ENCODE measurements at places on chromosomes 12 and 14.

DNA sequence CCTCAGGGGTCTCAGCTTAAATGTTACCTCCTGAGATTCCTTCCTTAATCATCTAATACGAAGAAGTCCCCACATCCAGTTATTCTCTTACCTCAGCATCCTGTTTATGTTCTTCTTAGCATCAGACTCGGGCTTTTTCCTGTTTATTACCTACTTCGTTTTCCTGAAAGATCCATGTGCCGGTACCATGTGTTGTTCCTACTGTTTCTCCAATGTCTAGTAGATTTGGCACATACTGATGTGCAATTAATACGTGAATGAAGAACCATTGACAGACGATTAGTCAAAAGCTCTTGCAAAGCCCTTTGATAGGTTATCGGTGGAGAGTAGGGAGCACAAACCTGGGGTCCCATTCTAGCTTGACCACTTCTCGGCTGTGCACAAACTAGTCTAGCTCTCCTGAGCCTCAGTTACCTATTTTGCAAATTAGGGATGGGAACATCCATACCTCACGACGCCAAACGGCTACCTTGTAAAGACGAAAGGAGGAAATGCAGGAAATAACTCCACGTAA is 735 bp upstream of the MAPKAPK5 start:
- DNase-seq: no peak

DNA sequence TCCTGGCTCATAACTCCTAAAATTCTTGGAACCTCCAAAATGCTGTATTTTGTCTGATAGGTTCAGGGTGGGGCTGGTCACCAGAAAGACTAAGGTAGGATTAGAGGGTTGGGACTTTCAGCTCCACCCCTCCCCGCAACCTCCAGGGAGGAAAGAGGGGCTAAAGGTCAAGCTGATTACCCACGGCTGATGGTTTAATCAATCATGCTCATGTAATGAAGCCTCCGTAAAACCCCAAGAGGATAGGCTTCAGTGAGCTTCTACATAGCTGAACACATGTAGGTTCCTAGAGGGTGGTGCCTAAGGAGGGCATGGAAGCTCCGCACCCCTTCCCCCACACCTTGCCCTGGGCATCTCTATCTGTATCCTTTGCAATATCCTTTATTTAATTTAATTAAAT is 60.0 kb downstream of the DGLUCY start:
- DNase-seq: no peak

- no peak for DNase-seq
These were observed 10.4 kb downstream of the ACACB start for GRCh38 chr12:109126784-109127183.

DNA sequence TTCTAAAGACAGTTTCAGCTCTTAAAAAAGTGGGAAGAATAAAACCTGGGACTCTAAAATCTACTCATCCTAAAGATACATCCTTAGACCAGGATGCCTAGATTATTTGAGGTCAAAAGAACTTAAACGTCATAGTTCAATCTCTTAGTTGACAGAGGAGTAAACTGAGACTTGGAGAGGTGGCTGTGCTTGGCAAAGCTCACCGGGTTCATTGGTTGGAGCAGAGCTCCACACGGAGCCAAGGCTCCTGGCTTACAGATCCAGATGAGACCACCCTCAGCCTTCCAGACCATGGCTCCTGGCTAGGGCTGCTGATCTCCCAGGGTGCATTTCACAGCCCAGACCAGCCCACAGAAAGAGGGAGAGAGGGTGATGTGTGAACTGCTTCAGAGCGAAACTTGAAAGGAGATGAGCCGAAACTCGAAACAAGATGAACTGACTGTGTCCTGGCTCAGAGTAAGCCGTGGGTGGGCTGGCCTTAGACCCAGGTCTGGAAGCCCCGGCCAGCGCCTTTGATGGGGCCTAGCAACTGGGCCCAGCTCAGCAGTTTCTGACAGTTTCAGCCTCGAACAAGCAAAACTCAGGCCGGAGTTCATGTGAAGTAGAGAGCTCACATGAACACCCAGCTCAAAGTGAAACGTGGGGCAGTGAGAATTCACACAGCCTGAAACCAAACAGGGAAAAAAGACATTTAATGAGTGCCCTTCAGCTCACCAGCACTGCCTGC is 1044.8 kb downstream of the BCL11B start:
- peak; percentile 29 for DNase-seq

DNA sequence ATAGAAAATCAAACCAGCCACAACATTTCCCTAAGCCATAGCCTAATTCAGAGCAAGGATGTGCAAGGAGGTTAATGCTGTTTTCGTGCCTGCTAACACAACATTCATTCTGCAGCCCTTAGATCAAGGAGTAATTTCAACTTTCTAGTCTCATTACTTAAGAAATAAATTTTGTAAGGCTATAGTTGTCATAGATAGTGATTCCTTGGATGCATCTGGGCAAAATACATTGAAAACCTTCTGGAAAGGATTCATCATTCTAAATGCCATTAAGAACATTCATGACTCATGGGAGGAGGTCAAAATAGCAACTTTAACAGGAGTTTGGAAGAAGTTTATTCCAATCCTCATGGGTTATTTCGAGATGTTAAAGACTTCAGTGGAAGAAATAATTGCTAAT is 283.2 kb downstream of the RPAP3 start:
- no peak for DNase-seq

- DNase-seq: no peak
These were observed 143.1 kb upstream of the HMGA2 start for GRCh38 chr12:65681226-65681625.

- DNase-seq: no peak
These were observed 9.6 kb downstream of the PFKM start for GRCh38 chr12:48128800-48129199.

DNA sequence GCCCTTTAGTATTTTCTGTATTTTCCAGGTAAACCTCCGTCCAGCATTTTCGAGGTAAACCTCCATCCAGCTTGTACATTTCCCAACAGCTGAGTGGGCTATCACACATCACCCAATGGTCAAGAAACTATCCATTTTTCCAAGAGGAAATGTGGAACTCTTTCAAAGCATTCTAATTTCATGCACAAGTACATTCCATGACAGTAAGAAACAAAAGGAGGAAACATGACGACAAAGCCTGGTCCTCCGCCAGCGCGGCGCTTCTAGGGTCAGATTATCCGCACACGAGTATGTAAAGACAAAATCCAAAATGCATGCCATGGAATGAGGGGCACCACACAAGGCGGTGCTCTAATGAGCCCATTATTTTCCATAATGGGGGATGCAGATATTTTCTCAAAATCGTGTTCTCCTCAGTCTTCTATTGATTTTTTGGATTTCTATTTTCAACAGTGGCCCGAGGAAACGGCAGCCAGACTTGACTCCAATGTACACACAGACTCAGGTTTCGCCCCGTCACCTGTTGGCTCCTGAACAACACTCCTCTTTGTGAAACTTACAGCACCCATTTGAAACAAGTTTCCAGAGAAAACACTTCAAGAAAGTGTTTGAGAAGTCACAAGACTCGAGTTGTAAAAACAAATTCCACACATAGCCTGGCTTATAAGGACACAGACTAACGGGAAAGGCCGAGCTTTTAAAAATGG is 107.4 kb downstream of the PRICKLE1 start:
- no peak for DNase-seq

- no peak for DNase-seq
These were observed 31.1 kb upstream of the MON2 start for GRCh38 chr12:62435303-62436163.

DNA sequence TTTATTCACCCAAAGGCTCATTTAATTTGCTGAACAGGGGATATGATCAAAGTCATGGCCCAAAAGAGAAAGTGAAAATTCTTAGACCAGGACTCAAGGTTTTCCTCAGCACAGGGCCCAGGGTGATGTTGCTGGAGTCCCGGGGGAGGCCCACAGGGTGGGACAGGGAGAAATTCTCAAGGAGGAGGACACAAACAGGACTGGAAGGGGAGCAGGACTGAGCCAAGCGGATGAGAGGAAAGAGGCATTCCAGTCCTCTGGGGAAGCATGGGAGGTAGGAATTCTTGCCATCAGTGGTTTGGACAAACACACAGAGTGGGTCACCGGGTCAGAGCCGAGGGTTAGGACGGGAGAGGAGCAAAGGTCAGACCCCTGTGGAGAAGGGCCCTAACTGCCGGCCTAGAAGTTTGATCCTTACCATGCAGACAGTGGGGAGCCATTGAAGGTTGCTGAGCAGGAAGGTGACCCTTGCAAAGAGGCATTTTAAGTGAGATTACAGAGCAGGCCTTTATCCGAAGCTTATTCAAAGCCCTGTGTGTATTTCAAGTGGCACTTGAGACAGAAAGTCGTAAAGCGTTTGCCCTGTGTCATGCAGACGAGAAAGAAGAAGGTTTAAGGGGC is 68.4 kb upstream of the PTGR2 start:
- no peak for DNase-seq

DNA sequence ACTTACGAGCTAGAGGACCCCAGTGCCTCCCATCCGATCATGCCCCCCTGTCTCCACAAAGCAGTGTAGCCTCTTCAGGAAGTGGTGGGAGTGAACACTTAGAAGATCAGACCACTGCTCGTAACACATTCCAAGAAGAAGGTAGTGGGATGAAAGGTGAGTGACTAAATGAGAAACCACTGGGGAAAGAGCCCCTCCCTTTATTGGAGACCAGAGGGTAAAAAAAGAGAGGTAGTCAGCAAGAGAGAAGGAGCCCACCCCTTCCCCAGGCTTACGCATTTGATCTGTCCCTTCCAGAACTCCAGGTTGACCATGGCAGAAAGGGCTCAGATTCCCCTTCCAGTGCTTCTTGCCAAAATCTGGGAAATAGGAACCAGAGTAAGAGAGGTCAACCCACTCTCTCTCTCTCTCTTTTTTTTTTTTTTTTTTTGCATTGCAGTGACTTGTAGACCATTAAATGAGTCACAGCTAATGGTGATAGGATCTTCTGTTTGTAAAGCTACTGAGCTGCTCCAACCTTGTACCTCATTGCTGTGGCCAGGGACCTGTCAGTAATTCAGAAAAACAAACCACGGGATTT is 165.4 kb downstream of the GCH1 start:
- DNase-seq: no peak

DNA sequence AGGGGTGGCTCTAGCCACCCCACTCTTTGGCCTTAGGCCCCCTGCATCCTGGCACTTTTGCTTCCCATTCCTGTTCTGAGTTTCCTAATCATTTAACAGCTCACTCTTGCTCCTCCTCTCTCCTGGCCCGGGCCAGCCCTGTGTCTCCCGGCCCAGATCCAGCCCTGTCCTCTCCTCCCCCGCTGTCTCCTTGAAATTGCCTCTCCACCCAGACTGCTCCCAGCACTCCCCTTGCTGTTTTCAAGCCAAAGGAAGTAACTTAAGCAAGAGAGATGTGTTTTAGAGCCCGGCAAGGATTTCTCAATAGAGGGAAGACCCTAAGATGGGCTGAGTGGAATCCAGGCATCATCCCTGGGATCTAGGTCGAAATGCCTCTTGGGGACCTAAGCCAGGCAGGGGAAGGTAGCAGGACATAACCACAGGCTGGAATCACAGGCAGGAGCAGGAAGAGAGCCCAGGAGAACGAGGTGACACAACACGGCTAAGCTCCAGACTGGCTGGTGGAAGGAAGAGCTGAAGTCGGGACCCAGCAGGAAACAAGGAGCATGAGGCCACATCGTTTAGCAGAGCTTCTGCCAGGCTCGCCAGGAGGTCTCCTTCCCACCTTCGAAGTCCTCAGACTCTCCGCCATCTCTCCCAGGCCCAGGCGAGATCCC is 2.0 kb upstream of the LRP1-AS start:
- no peak for DNase-seq

- no peak for DNase-seq
These were observed 50.9 kb downstream of the RPH3A start for GRCh38 chr12:112842441-112842840.

DNA sequence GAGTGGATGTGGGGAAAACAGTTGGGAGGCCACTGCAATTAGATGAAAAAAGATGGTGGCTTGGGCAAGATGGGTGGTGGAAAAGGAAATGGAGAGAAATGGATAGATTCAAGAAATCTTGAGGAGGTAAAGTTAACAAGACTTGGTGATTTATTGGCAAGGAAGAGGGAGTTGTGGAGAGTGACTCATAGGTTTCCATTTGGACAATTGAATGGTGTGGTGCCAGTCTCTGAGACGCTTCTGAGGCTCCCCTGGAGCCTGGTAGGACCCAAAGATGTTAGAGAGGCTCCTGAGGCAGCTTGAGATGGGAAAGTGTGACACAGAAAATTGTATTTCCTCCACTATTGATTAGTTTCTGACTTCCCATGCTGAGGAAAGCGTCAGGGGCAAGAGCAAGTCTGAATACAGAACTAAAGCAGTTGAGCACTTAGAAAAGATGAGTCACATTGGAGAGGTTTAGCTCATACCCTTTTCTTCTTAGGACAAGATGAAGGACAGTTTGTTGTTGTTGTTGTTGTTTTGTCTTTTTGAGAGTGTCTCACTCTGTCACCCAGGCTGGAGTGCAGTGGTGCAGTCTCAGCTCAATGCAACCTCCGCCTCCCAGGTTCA is 4.5 kb downstream of the PRPF40B start:
- DNase-seq: no peak

DNA sequence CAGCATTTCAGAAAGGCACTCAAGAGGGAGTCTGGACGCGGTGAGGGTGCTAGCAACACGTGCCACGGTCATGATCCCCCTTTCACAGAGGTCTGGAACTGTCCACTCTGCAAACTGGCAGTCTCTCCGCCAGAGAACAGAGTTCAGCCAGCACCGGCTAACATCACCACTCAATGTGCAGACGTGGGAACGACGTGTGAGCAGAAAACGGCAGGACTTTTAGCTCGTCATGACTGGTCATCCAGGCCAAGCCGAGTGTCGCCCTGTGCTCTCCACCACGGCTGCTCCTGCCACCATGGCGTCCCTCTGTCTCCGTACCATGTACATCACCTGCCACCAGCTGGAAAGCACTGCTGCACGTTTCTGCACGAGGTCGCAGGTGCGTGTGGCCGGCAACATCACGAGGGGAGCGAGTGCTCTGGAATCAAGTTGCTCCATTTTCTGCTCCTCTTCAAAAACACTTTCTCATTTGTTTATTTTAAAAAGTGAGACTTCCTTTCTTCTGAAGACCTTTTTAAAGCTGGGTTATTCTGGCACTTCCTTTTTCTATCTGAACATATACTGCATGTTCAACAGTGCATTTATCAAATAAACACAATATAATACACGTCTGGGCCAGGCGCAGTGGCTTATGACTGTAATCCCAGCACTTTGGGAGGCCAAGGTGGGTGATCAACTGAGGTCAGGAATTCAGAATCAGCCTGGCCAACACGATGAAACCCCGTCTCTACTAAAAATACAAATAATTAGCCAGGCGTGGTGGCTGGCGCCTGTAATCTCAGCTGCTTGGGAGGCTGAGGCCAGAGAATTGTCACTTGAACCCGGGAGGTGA is 28.0 kb downstream of the SLC15A4 start:
- DNase-seq: no peak

DNA sequence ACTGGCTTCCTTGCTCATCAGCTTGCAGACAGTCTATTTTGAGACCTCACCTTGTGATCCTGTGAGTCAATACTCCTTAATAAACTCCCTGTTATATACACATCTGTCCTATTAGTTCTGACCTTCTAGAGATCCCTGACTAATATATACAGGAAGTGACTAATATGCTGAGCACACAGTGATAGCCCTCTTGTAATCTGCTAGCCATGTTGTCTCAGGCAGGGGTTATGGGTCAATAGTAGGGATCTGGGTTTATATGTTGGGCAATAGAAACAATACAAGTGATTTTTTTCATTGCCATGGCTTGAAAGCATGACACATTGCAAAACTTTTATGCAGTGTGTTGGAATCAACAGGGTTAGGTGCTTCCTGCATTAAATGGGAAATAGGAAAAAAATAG is 562.2 kb downstream of the GALC start:
- no peak for DNase-seq

Measured in stimulated activated CD8-positive, alpha-beta memory T cell treated with anti-CD3 and anti-CD28 coated beads, Interleukin-4, amount 100 ng/mL, for 24 hours (primary cell).